HFFc6 (cell line): ENCODE measurements at places on chromosomes 7 and 10. TPM values are rescaled to one million over a fixed set of nuclear protein-coding genes. Genes with fewer than 3 reads are reported as not detected.

Gene POM121C
- total RNA-seq, result 42.6 to 47.7 TPM (median 46.2 TPM) in 3 replicates

DNA sequence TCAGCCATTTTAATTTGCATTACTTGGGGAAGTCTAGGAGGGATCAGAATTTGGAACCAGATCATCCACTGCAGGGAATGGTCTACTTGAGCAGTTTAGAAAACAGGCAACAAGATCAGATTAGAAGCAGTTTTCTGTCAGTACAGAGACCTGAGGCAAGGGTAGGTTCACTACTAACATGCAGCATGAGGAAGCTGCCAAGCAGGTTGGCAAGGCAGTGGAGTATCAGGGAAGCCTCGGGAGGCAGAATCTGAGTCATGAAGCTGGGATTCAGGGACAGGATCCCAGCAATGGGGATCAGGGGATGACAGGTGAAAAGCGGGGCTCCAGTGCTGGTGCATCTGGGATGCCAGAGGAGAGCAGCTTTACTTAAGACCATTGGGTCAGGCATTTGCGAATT, 28.1 kb downstream of the ENO4 start:
- no peak for DNase-seq

Gene FEZF1
- total RNA-seq, result not detected in 3 replicates

Gene MKX
- 40.8 to 93.1 TPM (median 84.5 TPM) in 3 replicates for total RNA-seq

- DNase-seq, result no peak
These were observed 957.3 kb downstream of the XPNPEP1 start for GRCh38 chr10:108966005-108966404.

Gene HSPA12A
- total RNA-seq, result 14.5 to 17.8 TPM (median 16.1 TPM) in 3 replicates

DNA sequence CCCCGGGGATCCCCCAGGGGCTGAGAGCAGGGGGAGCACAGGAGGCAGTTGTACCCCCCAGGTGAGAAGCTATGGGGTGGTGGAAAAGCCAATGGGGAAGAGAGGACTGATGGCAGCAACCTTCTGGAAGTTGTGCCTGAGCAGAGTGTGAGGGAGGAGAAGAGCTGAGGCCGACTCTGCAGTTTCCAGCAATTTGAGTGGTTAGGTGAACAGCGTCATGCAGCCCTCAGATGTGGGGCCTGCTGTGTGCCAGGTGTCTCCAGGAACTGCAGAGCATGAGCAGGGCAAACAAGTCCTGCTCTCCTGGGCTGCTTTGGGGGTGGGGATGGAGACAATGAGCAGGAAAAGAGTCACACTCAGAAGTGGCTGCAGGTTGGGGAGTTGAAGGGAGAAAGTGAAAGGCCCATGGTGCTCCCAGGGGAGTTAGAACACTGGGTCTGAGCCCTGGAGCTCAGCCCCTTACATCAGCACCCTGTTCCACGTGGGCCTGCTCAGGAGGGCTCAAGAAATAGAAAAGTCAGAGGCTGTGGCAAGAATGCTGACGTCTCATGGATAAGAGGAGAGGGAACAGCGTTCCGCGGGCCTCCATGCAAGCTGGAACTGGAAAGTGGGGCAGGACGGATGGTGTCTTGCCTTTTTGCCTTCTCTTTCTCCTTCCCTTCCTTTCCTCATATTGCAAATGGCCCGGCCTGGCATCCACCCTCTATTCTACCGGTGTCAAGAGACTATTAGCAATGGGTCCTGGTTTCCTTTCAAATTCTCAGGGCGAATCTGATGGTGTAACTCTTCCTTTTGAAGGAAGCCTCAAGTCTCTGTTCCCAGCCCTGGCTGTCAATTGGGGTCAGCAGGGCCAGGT, 4.0 kb upstream of the AFAP1L2 start:
- no peak for DNase-seq

Gene AGK
- total RNA-seq, result 13.5 to 18.1 TPM (median 16.0 TPM) in 3 replicates

GRCh38 chr10:86775056-86775869, 18.8 kb downstream of the BMPR1A start:
- peak; percentile 48 for DNase-seq

- no peak for DNase-seq
These were observed 223.3 kb downstream of the IMMP2L start for GRCh38 chr7:111339006-111339405.

GRCh38 chr7:91692800-91693199, 187.7 kb downstream of the MTERF1 start:
- DNase-seq, result no peak

DNA sequence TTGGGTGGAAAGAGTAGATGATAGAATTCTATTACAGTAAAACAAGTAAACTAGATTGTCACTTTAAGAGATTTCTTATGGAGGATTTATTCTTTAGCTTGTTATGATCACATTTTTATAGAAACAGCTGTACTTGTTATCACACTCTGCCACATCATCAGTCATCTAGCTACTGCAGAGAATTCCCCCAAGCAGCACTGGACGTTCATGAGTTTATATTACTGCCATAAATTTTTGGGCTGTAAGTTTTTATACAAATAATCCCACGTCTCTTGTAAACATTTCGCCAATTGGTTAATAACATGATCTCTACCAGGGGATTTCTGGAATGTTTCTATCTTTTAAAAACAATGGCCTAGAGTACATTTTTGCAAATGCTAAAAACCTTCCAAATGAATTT, 238.8 kb downstream of the POLR1F start:
- no peak for DNase-seq

DNA sequence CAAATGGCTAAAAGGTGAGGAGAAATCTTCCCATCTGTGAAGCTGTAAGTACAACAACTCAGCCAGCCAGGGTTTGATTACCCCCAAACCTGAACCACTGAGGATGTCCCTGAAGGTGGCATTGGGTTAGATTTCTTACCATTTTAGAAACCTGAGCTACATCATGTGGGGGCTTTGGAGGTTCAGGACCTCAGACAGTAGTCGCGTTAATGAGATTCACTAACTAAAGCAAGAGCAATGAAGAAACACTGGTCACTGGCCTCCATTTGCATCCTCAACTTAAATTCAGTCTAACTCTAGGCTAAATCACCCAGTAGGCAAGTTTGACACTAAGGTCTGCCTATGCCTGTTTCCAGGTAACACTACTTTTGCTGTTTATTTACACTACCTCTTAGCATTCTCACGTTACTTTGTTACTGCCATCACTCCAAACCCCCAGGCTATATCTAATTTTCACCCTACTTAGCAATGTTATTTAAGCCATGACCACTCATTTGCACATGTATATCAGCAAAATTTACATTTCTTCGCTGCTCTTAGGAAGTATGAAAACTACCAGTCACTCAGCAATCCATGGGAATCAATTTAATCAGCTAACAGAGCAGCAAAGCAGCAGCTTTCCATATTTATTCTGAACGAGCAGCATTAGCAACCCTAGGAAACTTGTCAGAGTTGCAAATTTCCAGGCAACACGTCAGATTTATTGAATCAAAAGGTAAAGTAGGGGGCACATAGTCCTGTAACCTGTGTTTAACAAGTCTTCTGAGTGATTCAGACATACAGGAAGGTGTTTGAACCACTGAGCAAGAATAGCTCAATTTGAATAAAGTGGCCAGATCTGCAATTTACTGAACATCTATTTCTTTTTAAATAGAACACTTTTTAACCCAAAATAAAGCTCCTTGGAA, 788.4 kb upstream of the SORCS1 start:
- DNase-seq, result no peak

DNA sequence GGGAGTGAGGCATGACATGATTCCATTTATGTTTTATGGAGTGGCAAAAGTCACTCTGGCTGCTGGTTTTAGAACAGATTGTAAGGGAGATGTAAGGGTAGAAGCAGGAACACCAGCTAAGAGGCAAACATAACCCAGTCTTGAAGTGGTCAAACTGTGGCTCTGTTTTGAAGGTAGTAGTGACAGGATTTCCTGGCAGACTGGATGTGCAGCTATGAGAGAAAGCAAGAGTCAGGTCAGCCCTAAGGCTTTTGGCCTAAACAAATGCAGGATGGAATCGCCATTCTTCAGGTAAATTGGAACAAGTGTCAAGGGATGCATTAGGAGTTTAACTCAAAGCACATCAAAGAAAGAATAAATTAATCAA, 175.3 kb upstream of the AGR3 start:
- DNase-seq, result no peak

GRCh38 chr10:119243488-119243887, 36.1 kb downstream of the GRK5 start:
- DNase-seq, result no peak

GRCh38 chr10:3729397-3729976, 55.5 kb downstream of the KLF6 start:
- peak; percentile 19 for DNase-seq

- DNase-seq, result no peak
These were observed 672.2 kb upstream of the LRRN3 start for GRCh38 chr7:110418659-110419280.

- DNase-seq, result no peak
These were observed 8.3 kb downstream of the MDH2 start for GRCh38 chr7:76056241-76056640.

Gene ARL5B
- 8.3 to 8.6 TPM (median 8.6 TPM) in 3 replicates for total RNA-seq

Gene OR6B1
- total RNA-seq, result not detected in 2 replicates

DNA sequence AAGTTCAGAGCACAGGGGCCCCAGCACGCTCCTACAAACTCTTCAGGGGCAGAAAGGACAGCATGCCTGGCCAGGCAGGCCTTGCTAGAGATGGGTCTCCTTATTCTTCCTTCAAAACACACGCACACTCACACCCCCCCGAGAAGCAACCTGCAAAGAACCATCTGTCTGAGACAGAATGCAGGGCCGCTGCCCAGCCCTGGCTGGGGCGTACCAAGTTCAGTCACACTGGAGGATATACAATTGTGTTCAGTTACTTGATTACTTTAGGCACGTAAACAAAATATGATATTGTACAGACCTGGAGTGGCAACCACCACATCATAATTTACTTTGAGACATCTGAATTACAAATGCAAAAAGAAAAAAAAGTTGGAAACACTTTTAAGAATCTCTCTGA, 5.7 kb downstream of the FAM53B start:
- DNase-seq, result no peak

DNA sequence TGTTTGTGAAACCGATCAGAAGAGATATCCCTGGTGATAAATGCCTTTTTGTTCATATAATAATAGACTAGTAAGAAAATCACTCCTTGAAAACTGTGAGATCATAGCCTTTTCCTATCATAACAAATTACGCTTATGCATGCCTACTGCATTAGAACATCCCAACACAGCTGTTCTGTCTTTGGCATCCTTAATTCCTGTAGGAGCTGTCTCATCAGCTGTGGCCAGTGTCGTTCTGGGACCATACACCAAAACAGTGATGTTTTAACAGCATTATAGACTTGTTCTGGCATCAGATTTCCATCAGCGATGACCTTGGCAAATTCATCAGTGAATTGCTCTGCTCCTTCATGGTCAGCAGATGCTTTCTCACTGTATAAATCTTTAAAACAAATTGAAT, 423.6 kb upstream of the LRGUK start:
- DNase-seq, result peak; percentile 94

DNA sequence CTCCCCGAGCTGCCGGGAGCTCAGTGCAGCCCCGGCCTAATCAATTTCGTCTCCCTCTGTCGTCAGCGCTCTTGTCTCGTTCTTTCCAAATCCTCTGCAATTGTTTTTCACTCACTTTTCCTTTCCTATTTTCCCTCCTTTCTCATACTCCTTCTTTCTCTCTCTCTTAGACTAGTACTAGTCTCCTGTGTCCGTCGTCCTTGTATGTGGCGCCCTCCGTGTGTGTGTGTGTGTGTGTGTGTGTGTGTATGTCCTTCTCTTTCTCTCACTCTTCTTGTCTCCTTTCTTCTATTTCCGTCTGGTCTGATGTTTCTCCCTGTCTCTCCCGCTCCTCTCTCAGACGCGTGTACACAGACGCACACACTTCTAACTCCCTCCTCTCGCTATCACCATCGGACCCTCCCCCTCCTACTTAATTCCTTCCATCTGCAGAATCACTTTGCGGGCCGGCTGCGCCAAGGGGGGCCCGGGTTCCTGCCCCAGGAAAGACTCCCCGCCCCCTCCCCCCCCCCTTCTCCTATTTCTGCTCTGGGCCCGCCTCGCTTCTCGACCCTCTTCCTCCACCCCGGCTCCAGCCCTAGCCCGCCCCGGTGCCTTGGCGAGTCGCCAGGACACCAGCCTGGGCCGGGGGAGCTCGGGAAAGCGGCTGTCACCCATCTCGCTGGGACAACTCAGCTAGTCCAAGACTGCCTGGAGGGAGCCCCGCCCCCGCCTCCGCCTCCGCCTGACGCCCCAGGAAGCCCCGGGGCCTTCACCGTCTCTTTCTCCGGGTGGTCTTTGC, 743 bp upstream of the ZCCHC24 start:
- DNase-seq, result no peak

DNA sequence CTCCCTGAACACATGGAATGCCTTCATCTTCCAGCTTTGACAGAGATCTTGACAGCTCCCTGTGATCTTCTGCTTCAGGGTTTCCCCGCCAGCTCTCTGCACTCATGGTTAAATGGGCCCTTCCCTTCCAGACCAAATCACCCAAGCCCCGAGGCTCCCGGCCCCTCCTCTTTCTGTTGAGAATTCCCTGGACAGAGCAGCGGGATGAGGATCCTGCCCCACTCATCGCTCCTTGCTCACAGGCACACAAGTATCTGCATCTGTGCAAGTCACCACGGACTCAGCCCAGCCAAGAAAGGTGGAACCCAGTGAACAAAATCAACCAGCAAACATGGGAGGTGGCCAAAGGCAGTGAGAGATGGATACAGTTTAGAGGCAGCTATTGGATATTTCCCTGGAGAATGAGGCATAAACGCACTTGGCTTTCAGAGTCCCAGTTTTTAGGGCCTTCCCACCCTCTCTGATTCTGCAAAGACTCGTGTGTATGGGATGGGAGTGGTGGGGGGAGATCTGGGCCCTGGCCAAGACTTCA, 37.7 kb upstream of the CXCL12 start:
- DNase-seq, result no peak

Gene NDUFA5
- 48.3 and 53.1 TPM in 2 replicates for total RNA-seq

DNA sequence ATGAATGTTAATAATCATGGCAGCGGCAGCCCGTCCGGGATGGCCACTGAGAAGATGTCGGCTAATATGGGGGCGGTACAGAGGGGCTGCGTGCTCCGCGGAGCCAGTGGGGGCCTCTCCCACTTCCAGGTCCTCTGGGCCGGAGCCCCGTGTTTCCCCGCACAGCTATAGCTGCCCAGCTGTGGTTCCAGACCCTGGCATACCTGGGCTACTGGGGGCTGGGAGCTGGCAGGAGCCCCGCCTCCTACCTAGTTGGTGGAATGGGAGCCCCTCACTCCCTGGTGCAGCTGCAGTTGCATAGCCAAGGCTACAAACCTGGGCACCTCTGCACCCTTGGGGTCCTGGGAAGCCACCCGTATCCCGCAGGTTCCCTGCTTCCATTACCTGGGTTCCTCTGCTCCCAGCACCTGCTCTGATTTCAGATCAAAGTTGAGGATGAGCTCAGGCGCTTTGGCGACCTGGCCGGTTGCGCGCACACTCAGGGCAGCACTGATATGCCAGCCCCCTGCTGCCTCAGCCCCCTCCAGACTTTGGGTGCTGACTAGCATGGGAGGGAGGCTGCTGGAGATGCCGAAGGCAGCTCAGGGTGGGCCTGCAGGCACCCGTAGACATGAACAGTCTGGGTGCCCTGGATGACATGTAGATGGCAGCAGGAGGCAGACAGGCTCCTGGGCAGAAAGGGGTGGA, 236.5 kb upstream of the SEMA3D start:
- DNase-seq, result no peak
